ENCODE measurements at places on chromosomes 3 and 15.

- no peak for DNase-seq
Measured at GRCh38 chr3:182305881-182306665, 487.2 kb upstream of the ATP11B start.

GRCh38 chr3:21435871-21436270, 315.1 kb downstream of the ZNF385D start:
- no peak for DNase-seq

DNA sequence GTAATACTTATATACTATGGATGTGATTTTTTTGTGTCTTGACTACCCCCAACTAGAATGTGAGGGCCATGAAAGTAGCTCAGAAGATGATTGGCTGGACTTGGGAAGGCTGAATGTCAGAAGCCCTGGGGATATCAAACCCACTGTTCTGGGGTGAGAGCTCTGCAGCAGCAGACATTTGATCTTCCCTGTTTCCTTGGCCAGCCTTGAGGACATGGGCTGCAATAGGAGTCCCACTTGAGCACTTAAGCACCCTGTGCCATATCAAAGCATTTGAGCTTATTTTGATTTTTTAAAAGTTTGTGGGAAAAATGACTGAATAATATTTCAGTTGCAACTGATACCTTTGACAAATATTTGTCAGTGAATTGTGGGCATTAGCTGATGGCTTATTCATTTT, 21.7 kb downstream of the GTF2E1 start:
- DNase-seq, result no peak

DNA sequence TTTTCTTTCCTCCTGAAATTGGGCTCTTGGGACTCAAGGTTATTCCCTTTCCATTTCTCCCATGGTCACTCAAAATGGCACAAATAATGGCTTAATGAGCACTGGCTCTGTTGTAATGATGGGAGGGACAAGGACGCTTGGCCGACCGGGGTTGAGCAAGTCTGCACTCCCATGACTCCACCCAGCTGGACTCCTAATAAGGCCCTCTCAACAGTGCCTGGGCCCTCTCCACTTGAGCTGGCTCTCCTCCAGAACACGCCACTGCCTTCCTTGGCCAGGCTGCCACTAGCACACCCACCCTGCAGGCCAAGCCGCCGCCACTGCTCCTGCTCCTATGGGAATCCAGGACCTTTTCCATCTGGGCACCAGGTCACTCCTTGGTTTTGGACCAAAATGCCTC, 42.3 kb downstream of the ADCY5 start:
- DNase-seq, result no peak

DNA sequence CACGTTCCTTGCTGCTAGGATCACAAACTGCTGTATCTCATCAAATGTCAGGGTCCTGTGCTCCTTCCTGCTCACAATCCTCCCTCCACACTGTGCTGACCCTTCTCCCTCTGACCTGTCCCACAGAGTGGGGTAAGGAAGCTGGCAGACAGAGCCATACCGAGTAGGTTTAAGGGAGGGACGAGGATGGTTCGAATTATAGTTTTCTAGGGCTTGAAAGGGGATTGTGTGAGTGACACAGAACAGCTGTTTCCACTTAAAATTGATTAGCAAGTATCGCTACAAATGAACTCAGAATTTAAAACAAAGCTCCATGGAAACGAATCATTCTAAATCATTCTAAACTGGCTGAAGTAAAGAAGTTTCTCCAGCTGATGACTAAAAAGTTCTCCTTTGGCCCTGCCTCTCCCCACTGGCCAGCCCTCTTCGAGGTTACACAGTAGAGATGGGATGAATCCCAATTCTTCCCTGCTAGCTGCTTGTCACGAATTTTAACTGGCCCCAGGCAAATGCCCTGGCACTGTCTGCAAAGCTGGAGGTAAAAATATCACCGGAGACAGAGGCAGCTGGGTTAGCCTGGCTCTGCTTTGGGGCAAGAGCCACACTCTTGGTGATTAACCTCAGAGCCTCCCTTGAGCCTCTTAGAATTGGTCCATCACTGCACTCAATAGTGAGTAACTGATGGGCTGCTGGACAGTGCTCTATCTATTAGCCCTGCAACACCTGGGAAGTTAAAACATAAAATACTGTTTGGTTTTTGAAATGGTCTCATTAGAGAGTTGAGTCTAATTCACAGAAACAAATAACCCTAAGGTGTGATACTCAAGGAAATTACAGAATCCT, 194.9 kb downstream of the CHST2 start:
- no peak for DNase-seq

GRCh38 chr3:48650723-48651122, 12.0 kb downstream of the CELSR3 start:
- DNase-seq, result no peak

DNA sequence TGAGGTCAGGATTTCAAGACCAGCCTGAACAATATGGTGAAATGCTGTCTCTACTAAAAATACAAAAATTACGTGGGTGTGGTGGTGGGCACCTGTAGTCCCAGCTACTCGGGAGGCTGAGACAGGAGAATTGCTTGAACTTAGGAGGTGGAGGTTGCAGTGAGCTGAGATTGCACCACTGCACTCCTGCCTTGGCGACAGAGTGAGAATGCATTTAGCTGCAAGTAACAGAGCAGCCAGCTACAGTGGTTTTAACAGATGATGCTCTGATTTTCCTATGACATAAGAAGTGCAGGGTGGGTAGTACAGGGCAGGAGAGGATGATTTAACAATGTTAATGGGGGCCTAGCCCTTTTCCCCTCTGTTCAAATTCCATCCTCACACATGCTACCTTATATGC, 267.9 kb downstream of the RPLP1 start:
- DNase-seq, result no peak

- DNase-seq, result no peak
Measured at GRCh38 chr3:188124184-188124583, 29.8 kb upstream of the LPP start.

- DNase-seq, result no peak
Measured at GRCh38 chr3:31391150-31391549, 141.6 kb upstream of the STT3B start.

DNA sequence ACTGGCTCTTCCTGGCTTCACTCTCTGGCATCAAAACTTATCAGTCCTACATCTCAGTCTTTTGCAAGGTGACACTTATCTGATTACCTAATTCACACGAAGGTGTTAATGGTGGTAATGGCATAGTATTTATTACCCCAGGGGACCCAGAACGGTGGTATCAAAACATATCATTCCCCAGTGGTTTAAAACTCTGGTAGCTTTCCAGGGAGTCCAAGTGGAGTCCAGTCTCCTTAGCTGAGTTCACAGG, 41.3 kb downstream of the SMAD3 start:
- DNase-seq, result no peak

DNA sequence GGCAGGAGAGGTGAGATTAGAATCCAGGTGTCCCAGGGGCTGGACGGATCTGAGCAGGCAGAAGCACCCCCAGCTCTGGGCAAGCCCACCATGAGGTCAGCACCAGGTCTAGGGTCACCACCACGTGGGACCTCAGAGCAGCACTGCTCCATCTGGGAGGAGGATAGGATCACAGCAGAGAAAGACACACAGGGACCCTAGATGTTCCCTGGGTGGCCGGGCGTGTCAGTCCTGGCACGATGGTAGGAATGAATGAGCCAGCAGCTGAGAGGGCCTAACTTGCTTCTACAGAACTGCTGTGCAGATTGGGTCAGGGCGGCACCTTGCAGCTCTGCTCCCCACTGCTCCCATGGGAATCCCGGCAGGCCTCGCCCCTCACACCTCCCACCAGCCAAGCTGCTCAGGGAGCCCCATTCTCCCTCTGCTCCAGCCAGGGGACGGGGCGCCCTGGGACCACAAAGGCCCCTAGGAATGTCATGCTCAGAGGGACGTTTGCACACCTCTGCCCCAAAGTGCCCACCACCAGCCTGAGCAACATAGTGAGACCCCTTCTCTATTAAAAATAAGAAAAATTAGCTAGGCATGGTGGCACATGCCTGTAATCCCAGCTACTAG, 66.3 kb downstream of the ZNF445 start:
- DNase-seq, result no peak

- no peak for DNase-seq
Measured at GRCh38 chr15:50057196-50057595, 61.8 kb downstream of the ATP8B4 start.

GRCh38 chr3:150407808-150408220, 284 bp upstream of the TSC22D2 start:
- no peak for DNase-seq

- DNase-seq, result no peak
Measured at GRCh38 chr15:41501931-41502794, 8.5 kb downstream of the ITPKA start.

DNA sequence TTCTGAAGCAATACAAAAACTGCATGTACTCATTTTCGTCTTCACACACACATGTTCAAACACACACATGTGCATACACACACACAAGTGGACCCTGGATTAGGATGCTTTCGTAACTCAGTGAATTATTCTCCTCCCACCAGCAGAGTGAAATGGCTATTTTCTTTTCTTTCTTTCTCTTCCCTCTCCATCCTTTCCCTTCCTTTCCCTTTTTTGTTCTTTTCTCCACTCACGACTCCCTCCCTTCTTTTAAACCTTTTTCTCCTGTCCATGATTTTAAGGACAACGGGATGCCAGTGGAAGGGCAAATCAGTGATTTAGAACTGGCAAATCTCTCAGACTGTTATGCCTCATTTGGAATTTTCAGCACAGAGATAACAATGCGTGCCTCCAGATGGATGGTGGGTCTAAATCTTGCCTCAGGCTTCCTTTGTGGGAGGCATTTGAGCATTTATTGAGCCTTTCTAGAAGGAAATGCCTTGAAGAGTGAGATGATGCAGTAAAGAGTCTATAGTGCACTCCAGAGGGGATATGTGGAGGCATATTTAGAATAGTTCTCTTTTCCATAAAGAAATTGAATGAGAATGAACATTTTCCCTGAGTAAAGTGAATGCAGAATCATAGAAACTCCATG, 130.4 kb upstream of the SLC7A14 start:
- no peak for DNase-seq

- DNase-seq, result no peak
Measured at GRCh38 chr3:112811917-112812660, 34.6 kb downstream of the CD200R1L start.

- DNase-seq, result no peak
Measured at GRCh38 chr3:25662736-25663320, 1.9 kb downstream of the TOP2B start.

DNA sequence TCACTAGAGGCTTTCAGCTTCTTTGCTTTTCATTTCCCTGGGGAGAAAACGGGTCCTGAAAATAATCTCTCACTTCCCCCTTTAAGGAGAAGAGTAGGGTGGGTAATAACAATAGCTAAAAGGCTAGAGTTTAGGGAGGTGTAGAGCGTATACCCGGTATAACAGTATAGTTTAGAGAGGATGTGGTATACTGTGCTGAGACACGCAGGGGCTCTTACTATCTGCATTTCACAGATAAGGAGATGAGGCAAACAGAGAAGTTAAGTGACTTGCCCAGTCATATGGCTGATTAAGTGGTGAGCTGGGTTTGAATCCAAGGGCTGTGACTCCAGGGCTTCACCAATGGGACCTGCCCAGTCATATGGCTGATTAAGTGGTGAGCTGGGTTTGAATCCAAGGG, 15.0 kb upstream of the KCNMB3 start:
- no peak for DNase-seq

DNA sequence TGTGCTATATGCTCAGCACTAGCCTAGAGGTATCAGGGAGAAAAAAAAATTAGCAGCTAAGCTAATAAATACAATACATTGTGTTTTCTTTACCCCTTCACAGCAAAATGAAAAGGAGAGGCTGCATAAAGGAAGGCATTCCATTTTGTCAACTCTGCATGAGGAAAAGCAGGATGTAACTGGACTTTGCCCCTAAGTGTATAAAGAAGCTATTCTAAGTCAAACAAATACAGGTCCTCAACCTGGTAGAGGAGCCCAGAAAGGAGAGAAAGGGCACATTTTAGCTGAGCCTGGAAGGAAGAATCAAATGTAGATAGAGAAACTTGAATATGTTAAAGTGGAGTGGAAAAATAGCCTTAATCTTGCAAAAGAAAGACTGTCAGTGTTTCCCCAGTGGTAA, 89.0 kb upstream of the SPRED1 start:
- no peak for DNase-seq

DNA sequence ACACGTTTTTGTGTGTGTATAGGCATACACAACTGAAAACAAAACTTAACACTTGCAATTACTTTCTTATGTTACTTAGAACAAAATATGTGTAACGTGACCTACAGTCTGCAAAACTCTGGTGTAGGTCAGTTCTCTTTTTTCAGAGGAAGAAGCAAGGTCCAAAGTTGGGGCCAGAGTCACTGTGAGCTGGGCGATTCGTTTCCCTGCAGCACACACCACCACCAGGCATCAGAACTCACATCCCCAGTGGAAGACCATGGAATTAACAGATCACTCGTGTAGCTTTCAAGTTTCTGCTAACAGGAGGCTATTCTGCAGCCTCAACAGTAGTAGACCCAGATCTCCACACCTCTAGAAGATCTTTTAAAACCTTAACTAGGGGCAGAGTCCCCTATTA, 25.8 kb downstream of the ANP32A start:
- DNase-seq, result no peak

GRCh38 chr3:186964616-186965015, 34.3 kb downstream of the ST6GAL1 start:
- no peak for DNase-seq

DNA sequence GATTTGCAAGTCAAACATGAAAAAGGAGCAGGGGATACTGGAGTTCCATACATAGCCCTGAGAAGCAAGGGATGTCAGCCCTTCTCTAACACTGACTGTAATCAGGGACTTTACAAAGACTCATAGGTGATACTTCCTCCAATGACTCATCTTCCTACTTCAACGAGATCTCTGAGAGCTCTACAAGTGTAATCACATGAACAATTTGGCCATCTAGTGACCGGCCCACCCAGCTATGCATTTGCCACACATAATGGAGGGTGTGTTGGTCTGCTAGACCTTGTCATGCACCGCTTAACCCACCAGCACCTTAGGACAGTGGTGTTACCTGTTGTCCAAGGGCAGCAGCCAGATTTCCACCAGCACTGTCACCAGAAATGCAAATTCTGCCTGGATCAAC, 75.3 kb downstream of the NCEH1 start:
- DNase-seq, result no peak

GRCh38 chr15:98939311-98940080, 68.1 kb downstream of the PGPEP1L start:
- no peak for DNase-seq

- no peak for DNase-seq
Measured at GRCh38 chr3:159652452-159652851, 336.2 kb upstream of the IL12A start.

DNA sequence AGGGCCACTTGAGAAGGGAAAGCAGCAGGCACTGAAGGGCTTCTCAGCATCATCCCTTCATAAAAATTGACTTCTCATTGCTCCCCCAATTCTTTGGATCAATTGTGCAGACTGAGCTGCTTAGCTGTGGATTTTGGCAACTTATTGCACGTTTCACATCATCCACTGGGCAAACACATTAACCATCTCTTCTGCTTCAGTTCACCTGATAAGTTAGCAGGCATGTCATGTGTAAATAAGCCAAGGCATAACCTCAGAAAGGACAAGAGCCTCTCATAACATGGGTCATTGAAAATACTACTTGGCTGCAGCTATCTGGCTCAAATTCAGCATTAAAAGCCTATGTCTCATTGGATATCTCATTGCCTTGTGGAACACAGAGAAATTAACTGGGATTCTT, 366.5 kb downstream of the LRRC3B start:
- no peak for DNase-seq

- no peak for DNase-seq
Measured at GRCh38 chr3:60301142-60301541, 950.1 kb downstream of the FHIT start.

- no peak for DNase-seq
Measured at GRCh38 chr3:171788546-171789351, 21.5 kb downstream of the PLD1 start.

GRCh38 chr3:172038798-172039435, 461 bp upstream of the FNDC3B start:
- DNase-seq, result no peak

- no peak for DNase-seq
Measured at GRCh38 chr3:56874269-56874668, 72.5 kb upstream of the ARHGEF3 start.
